ENCODE measurements at places on chromosomes 4 and X. TPM values are rescaled to one million over a fixed set of nuclear protein-coding genes. Genes with fewer than 3 reads are reported as not detected.

DNA sequence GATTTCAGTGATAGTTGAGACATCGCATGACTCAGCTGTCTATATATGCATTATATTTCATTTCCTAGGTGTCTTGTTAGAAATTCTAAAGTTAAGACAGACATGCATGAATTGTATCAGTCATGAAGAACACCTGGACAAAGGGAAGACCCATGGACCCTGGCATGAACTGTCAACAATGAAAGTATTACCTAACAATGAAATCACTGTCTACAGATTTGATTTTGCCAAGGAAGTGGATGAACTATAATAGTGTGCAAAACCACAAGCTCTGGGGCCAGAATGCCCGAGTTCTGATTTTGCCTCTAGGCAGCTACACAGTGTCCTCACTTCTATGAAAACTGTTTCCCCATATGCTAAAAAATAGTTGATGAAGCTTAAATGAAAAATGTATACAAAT lies 386.1 kb downstream of the NLGN4X start:
- no peak overlapping the region for H3K27ac ChIP-seq
- DNase-seq: no peak
- H3K4me3 ChIP-seq: no peak overlapping the region
- H3K36me3 ChIP-seq: no peaks in the 10 kb centered on the region
- no peaks in the 10 kb centered on the region for H3K27me3 ChIP-seq

DNA sequence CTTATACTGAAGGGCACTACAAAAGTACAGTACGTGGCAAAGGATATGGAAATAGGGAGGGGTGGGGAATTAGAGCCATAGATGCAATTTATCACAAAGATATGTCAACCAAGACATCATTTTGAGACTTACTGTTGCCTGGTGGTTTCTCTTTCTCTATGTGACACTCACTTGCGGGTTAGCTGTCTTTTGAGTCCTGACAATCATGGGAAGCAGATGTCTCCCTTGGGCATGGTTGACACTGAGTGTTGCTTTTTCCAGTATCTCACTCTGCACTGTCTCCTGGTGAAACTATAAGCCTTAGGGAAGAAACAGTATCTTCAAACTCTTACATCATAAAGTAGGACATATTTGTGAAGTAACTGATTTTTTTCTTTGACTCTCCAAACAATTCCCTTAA lies 383.5 kb upstream of the LCORL start:
- H3K4me1 ChIP-seq: no peaks in the 10 kb centered on the region
- no peaks in the 10 kb centered on the region for H3K36me3 ChIP-seq
- no peak overlapping the region for H3K27ac ChIP-seq

GRCh38 chr4:169090484-169091215 lies 80.6 kb upstream of the CBR4 start:
- no peak overlapping the region for H3K27ac ChIP-seq
- no peaks in the 10 kb centered on the region for H3K27me3 ChIP-seq
- no peak for DNase-seq
- H3K4me1 ChIP-seq: no peaks in the 10 kb centered on the region
- H3K36me3 ChIP-seq: no peaks in the 10 kb centered on the region

The PARM1 gene
- total RNA-seq: 116 TPM

DNA sequence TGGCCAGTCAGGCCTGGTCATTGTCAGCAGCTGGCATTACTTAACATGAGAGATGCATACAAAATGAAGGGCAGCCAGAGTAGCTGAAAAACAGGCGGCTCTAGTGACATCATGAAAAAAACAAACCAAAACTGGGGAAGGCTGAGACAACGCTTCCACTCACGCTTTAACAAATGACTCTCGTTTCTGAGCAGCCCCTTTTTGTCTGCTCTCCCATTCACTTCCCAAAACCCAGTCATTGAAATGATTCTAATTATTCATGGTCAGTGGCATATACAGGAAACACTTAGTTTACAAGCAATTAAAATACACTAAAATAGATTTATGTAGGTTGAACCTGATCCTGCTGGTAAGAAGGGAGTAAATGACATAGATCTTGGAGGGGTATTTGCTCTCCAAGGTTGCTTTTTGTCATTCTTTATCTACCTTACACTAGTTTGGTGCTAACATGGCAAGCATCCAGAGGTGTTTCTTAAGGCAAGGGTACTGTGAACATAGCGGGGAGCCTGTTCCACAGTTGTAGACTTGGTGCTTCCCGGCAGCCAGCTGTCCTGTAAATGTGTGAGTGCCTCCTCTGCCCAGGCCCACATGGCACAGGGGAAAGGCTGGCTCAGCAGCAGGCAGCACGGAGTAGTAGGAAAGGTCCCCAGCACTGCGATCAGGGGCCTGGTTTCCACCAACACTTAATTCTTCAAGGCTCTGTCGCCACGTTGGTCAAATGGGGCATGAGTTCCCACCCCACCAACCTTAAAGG lies 61.2 kb upstream of the CITED1 start:
- no peak for DNase-seq
- H3K4me3 ChIP-seq: no peak overlapping the region
- H3K27ac ChIP-seq: no peak overlapping the region
- no peaks in the 10 kb centered on the region for H3K4me1 ChIP-seq
- H3K36me3 ChIP-seq: no peaks in the 10 kb centered on the region

The HTR2C gene
- not detected for total RNA-seq

DNA sequence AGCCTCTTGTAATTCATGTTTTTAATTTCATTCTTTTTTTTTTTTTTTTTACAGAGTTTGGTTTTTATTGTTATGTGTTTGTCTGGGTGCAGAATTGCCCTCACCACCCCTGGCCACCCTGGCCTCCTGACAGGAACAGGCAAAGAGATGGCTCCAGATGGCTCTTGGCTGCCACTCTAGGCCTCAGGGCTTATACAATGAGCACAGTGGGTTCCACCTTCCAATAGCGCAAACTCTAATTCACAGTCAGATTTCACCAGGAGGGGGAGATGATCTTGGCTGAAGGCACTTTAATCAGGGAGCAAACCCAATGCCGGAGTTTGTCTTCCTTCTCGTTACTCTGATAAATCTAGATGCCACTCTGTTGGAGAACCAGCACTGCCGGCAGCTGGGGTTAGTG lies 24.8 kb downstream of the CPE start:
- H3K36me3 ChIP-seq: no peaks in the 10 kb centered on the region
- no peak overlapping the region for H3K4me3 ChIP-seq
- H3K4me1 ChIP-seq: peaks cover 3% of the 10 kb centered on the region
- H3K27me3 ChIP-seq: no peaks in the 10 kb centered on the region
- DNase-seq: no peak

The CAMK2D gene
- total RNA-seq: 23.8 TPM

- H3K4me3 ChIP-seq: no peak overlapping the region
- H3K27me3 ChIP-seq: no peaks in the 10 kb centered on the region
- H3K4me1 ChIP-seq: no peaks in the 10 kb centered on the region
- H3K36me3 ChIP-seq: no peaks in the 10 kb centered on the region
- no peak overlapping the region for H3K27ac ChIP-seq
Measured at GRCh38 chrX:87636533-87636932, 118.9 kb downstream of the KLHL4 start.
